ENCODE measurements at places on chromosomes 1 and 21.

- no peak for DNase-seq
Measured at GRCh38 chr1:196466654-196467053, 141.6 kb downstream of the KCNT2 start.

- DNase-seq = peak; percentile 84
Measured at GRCh38 chr1:59556802-59557548, 257.8 kb upstream of the HOOK1 start.

DNA sequence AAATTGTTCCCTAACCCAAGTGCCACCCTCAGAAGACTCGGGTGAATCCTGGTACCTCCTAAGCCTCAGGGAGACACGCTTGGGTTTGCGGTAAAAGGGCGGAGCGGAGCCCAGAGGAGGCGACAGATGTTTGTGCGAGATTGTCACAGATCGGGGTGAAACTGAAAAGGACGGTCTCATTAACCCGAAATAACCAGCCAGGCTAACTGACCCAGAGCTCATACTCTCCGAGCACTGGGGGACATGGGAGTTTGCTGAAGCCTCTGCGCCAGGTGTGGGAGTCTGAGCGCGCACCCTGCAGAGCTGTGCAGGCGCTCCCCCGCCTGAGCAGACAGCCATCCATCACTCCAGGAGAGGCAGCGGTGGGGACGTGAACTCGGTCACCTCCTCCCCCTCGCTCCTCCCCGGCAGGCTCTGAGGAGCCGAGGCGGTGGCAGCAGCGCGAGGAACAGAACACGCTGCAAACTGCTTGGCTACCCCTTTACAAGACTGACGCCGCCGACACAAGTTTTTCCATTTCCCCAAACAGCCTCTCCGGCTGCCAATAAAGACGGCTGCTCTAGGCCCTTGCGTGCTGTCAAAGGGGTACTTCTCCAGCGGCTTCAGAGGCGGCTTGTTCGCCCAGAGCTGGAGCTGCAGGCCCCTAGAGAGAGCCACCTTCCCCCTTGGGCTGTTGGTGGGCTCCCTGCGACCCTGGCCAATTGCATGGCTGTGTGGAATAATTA is 43.5 kb downstream of the RRAGC start:
- DNase-seq = no peak

- peak; percentile 4 for DNase-seq
Measured at GRCh38 chr1:84541679-84542078, 32.6 kb downstream of the CTBS start.

DNA sequence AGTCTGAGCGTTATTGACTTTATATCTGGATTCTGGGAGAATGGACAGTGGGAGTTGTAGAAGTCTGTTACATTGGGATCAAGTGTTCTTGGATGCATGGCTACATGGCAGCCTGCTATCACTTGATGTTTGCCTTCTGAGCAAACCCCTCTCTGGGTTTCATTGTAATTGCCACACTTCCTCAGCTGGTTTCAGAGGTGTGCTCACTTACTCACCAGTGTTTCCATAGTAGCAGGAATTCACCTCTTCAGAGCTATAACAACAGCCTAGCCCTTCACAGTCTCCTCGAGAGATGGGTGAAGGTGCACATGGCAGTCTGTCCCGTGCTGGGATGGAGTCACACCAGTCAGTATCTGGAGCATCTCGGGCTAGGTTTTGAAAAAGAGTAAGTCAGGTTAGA is 2.6 kb downstream of the ZP4 start:
- no peak for DNase-seq

DNA sequence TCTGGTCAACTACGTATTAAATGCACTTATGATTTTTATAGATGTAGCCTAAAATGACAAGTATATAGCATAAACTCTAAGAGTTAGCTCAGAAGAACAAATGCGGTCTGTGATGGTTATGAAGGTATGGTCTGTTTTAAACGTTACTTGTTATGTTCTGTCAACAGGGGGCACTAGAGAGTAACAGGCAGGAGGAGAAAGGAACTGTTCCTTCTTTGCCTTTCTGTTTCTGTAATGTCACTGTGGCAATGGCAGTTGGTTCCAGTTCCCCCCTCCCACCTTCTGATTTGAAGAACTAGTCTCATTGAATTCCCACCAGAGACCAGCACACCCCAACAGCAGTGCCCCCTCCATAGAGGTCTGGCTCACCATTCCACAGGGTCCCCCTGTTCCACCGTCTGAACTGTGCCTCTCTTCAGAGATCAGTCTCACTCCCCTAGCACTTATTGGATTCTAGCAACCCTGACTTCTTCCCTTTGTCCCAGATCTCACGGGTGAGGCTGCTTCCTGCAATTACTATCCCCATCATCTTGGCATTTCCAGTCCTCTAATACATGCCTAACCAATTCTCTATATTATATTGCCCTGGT is 14.0 kb downstream of the KRTAP24-1 start:
- DNase-seq = no peak

DNA sequence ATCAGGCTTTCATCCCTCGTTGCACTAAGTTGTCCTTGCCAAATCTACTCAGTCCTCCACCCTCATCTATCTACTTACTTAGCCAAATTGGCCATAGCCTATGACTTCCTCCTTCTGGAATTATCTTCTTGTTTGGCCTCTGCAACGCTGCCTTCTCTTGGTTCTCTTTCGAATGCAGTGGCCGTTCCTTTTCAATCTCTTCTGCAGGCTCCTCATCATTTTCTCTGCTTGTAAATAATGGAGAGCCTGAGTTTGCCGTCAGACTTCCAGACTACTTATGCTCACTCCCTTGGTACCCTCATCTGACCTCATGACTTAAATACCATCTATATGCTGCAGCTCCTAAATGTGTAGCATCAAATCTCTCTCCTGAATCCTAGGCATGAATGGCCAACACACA is 22.4 kb upstream of the SRRM1 start:
- DNase-seq = no peak

DNA sequence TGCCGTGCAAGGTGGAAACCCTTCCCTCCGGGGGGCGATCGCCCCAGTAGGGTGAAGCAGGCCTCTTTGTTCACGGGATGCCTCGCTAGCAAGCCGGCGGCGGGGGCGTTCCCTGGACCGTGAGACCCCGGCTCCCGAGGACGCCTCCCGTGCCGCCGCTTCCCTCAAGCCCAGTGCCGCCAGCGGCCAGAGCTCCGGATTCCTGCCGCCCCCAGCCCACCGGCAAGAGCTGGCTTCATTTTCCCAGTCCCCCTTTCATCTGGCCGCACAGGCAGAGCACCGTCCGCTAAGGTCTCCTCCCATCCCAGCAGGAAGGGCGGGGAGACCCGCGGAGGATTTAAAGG is 16.3 kb downstream of the IER5 start:
- no peak for DNase-seq

GRCh38 chr1:62341089-62341488 is 21.9 kb upstream of the KANK4 start:
- no peak for DNase-seq

DNA sequence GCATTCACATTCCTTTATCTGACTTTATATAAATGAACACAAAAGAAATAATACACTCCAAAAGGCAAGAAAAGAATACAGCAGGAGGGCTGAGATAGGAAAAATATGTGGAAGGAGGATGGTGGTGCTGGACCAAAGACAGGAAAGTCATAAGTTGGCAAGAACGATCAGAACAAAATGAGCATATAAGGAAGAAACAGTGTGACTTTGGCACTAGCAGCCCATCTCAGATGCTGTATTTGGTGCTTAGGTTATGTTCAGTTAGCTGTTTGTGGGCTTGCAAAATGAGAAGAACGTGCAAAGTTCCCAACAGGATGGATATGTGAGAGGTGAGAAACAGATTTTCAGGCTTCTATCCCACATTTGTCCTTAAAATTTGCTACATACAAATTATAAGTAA is 719.8 kb upstream of the ADGRL4 start:
- DNase-seq = no peak

DNA sequence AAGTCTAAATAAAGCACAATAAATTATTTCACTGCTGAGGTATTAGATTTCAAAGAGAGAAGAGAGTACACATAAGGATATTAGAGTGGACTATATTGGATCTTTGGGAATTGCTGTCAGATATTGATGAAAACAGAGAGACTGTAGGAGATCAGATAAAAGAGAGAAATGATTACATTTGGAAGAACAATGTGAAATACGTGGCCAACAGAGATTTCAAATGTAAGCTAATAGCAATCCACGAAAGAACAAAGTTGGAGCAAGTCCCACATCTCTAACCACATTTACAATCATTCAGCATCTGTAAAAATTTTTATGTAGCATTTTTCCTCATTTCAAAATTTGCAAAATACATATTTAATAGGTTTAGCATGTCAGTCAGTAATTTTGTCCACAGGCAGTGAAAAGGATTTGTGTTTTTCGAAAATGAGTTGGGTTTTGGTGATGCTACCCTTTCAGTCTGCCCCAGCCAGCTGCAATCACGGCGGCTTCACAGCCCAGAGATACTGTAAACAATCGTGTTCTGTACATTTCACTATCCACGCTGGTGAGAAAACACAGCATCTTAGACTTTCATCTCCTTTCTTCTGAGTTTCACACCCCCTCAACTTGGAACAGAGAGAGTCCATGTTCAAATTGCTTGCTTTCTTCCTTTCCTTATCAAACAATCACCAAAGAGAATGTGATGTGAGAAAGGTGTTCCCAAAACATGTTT is 209.1 kb upstream of the LYPLAL1 start:
- DNase-seq = no peak

GRCh38 chr21:33578959-33579542 is 9.4 kb downstream of the DONSON start:
- DNase-seq = no peak

DNA sequence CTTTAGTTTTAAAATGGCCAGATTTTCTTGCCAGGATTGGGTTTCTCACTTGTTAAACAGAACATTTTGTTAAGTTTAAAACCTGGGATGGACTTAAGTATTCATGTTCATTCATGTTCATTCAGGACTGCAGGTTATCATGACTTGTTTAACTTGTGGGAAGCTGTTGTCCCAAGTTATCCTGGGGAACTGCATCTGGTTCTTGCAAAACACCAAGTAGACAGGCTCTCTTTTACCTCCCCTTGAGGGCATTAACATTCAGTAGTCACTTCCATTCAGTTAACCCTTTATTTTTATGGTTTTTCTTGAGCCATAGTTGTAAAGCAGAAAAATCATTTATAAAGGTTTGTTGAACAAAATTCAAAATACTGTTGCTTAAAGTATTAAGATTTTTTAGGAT is 8.1 kb downstream of the SOD1 start:
- no peak for DNase-seq

GRCh38 chr1:217089361-217090014 is 366.3 kb upstream of the ESRRG start:
- no peak for DNase-seq

DNA sequence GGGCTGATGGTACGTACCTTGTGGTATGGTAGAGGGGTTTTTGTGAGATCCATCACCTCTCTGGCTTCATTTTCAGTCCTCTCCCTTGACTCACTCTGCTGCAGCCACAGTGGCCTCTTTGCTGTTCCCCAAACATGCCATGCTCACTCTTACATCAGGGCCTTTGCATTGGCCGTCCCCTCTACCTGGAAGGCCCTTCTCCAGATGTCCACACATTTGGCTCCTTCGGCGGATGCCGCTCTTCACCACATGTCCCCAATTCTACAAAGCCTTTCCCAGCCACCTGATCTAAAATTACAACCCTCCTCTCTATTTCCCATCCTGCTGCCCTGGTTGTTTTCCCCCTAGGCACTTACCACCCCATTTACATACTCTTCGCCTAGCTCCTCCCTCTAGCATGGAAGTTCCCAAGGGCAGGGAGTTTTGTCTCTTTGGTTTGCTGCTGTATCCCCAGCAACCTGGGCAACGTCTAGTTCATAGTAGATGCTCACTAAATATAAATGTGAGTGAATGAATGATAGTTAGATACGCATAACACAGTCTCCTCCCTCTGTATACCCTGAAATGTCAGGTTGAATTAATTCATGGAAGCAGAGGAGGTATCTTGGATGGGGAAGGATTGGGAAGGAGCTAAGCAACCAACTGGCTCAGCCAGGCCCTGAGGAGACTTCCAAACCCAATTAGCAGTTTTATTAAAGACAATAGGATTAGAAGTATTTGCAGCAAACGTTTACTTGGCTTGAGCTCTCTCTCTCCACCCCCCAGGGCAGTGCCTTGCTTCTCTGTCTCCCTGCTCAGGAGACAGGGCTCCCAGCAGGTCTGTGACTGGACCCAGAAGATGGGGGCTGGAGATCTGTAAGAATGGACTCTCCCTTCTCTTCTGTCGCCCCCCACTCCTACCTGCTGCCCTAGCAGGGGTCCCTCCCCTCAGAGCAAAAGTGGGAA is 264.2 kb downstream of the GRIK3 start:
- DNase-seq = no peak

- DNase-seq = no peak
Measured at GRCh38 chr1:41359211-41360073, 1.8 kb upstream of the FOXO6 start.

GRCh38 chr21:42745511-42746239 is 92.3 kb downstream of the PDE9A start:
- DNase-seq = no peak

DNA sequence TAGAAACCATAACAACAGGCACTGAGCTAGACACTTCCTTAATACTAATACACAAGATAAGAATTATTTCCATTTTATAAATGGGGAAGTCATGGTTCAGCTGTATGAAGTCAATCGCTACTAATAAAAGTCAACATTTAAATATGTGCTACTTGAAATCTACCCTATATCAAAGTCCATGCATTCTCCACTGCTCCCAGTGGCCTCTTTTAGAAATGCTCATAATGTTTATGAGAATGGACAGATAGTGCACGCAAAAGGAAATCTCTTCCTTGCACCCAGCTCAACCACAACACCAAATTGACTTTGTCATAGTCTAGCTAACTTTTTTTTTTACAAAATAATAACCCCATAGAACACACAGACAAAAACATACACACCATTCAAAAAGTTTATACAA is 281.7 kb upstream of the CXADR start:
- peak; percentile 5 for DNase-seq

GRCh38 chr1:58823481-58824010 is 39.7 kb upstream of the JUN start:
- DNase-seq = peak; percentile 20

DNA sequence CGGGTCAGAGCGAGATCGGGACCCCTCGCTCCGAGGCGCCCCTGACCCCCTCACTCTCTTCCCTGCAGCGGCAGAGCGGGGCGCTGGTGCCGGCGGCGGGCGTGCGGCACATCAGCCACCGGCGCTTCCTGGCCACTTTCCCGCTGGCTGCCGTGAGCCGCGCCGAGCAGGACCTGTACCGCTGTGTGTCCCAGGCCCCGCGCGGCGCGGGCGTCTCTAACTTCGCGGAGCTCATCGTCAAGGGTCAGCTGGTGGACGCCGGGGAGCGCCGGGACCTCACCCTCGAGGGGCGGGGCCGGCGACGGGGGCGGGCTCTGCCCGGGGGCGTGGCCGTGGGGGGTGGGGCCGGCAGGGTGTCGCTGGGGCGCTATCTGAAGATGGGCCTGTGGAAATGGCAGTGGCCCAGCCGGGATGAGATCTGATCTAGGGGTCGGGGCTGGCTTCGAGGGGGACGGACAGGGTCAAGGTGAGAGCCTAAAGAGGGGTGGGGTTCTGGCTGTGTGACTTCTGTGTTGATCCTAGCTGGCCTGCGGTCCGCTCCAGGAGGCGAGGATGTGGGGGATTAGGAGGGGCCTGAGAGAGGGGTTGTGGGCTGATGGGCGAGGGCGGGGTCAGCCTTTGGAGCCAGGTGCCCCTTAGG is 23.6 kb downstream of the PTPRU start:
- no peak for DNase-seq

GRCh38 chr1:76148460-76148859 is 73.9 kb downstream of the ST6GALNAC3 start:
- no peak for DNase-seq

GRCh38 chr1:153683854-153684253 is 5.4 kb downstream of the NPR1 start:
- no peak for DNase-seq

GRCh38 chr1:9643351-9644256 is 7.9 kb upstream of the PIK3CD start:
- DNase-seq = no peak

GRCh38 chr1:34549199-34549598 is 205.6 kb upstream of the GJB5 start:
- peak; percentile 16 for DNase-seq

All from LoVo (cell line).